Muscle of back (tissue), 13 donors: ENCODE measurements at places on chromosomes 1 and 21.

DNA sequence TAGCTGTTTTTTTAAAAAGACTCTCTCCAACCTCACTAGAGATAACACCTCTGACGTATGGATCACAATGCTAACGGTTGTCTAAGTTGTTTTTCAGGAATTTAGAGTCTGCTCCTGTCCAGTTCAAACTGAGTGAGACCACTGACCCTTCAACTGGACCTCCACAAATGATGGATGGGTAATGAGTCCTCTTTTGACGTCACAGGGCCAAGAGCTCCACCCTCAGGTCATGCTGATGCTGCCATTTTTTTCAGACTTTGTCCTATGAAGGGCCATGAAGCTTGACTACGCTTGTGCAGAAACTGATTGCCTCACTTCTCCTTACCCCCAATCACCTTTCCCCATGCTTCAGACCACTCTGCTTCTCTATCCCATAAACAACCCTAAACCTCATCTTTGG lies 16.6 kb downstream of the GRIK3 start:
- no peak for DNase-seq

DNA sequence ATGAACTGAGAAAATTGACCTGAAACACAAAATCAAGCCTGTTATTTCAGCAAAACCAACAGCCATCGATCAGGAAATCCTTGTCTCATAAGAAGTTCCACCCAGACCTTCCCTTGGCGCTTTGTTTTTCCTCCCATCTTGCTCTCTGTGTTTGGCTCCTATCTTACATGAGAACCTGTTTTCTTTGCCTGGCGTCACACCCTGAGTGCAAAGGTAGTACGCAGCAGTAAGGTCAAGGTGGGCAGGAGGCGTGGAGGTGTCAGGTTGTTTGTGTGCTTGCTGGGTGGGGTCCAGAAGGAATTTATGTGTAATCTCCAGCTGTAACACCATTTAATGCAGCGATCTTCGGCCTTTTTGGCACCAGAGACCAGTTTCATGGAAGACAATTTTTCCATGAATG lies 50.5 kb downstream of the C1orf21 start:
- DNase-seq = no peak

- DNase-seq = no peak
Measured at GRCh38 chr1:42340901-42341300, 5.9 kb upstream of the FOXJ3 start.

DNA sequence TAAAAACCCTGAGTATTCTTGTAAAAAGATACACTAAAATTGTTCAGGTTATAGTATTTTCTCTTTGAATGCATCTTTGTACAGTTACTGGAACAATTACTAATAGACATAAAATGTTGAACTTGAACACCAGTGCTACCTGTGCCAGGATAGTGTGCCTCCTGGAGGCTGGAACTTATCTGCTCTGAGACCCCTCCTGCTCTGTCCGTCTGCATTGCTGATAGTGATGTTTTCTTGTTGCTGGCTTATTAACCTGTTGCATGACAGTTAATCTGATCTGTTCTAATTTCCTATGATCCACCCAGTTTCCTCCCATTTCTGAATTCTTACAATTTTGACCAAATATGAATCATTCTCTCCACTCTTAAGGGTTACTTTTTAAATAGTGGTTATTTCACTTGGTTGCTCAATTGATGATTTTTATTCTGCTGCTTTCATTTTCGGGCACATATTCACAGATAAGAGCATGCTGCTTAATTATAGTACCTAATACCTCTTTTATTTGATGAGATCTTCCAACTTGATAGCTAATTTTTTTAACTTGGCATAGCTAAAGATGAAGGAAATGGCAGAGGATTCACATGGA lies 101.4 kb downstream of the CC2D1B start:
- DNase-seq = no peak

- peak; percentile 22 for DNase-seq
Measured at GRCh38 chr21:21624674-21625073, 626.5 kb downstream of the NCAM2 start.

GRCh38 chr1:24413350-24414163 lies at the start of gene STPG1:
Gene STPG1, minus strand, starts transcription at chr1:24413782. Its CDS starts 12,394 bp downstream, at chr1:24401388.
- peak; percentile 85 for DNase-seq
